ENCODE measurements at places on chromosomes 3 and 15. TPM values are rescaled to one million over a fixed set of nuclear protein-coding genes. Genes with fewer than 3 reads are reported as not detected.

TFG gene
- 104 TPM for total RNA-seq

ADAMTS9 gene
- 19.9 TPM for total RNA-seq

DNA sequence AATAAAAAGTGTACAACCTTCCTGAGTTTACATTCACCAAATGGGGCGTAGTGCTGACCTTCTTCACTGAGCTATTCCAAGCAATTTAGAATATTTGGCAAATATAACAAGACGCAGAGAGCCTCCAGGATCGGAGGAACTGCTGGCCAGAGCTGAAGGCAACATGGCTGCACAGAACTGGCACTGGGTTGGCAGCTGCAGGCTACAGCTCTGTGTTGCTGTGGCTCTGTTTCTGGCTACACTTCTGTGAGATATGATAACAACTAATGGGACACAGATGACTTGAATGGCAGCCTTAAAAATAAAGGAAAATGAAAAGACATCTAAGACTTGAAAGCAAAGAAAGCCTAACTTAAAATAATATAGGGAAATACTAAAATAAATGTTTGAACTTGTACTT lies 10.8 kb upstream of the SLC6A20 start:
- DNase-seq, result no peak

- DNase-seq, result no peak
These were observed 47.2 kb downstream of the NMNAT3 start for GRCh38 chr3:139630542-139630941.

- no peak for DNase-seq
These were observed 45.5 kb downstream of the PTH1R start for GRCh38 chr3:46922871-46923558.

DNA sequence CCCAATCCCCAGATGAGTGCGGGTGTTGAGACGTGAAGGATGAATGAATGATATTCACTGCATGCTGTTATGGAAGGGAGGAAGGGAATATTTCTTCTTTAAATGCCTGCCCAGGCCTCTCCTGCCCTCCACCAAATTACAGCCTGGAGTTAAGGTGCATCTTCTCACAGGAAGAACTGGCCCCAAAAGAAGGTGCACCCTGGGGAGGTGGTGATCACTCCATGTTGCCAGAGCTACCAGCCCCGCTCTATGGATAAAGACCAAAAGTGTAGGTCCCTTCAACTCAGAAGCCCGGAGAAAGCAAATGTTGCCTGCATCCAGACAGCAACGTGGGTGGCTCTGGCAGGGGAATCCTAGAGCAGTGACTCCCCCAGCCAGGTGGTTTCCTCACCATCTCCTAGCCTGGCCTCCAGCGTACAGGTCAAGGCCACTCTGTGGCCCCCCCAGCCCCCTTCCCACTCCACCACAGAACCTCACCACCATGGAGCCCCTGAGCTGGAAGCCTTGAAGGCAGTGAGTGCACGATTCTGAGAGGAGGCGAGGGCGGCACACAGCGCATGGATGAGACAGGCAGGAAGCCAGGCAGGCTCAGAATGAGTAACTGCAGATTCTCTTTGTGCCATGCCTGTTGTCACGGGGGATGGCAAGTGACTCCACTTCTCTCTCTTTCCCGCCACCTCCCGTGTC lies 3.5 kb upstream of the VIPR1 start:
- DNase-seq, result no peak
